NCI-H1436 (cell line): ENCODE measurements at places on chromosomes 12 and 14.

DNA sequence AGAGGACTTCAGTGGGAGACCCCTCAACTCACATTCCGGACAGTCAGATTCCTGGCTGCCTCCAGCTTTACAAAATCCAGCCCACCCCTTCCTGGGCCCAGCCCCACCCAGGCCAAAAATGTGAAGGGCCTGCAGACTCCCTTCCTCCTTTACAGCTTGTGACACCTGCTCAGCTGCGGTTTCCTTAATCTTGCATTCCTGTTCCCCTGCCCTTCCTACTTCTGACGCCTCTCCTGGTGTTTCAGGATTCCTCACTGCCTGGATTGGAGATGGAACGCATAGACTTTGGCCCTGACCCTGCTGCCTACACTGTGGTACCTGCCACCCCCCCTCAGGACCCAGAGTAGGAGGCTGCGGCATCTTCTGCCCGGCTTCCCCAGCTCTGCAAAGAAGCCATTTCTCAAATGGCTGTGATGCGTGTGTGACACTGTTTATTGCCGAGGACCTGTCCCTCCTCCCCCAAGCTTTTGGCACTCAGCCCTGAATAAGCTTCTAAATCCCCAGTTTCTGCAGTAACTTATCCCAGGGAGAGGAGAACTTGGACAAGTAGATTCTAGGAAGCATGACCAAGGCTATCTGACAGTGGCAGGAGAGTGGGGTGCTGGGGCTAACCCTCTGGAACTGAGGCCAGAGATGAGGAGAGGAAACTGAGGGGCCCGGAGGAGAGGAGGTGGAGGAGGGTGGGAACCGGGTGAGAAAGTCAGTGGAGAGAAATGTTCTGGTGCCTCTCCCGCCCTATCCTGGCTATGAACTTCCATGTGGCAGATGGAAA, 24.9 kb upstream of the BCDIN3D start:
- no peak for DNase-seq

GRCh38 chr12:114848666-114849065, 164.7 kb upstream of the TBX3 start:
- DNase-seq = no peak

- DNase-seq = no peak
Observed at GRCh38 chr12:123398550-123399254, 14.8 kb downstream of the KMT5A start.

- no peak for DNase-seq
Observed at GRCh38 chr12:93784339-93785086, 107.3 kb downstream of the CRADD start.

- no peak for DNase-seq
Observed at GRCh38 chr12:6950811-6951540, at the start of gene PTPN6. Gene PTPN6 (plus strand): TSS chr12:6951356. CDS start chr12:6951513, 157 bp downstream.

DNA sequence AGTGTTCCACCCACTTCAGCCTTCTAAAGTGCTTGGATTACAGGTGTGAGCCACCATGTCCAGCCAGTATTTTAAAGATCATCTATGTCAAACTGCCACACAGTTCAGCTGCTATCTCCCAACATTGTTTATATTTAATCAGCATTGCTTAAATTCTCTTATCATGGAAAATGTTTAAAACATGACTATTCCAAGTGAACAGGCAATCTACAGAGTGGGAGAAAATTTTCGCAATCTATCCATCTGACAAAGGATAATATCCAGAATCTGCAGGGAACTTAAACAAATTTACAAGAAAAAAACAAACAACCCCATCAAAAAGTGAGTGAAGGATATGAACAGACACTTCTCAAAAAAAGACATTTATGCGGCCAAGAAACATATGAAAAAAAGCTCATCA, 69.4 kb upstream of the NAV3 start:
- no peak for DNase-seq

DNA sequence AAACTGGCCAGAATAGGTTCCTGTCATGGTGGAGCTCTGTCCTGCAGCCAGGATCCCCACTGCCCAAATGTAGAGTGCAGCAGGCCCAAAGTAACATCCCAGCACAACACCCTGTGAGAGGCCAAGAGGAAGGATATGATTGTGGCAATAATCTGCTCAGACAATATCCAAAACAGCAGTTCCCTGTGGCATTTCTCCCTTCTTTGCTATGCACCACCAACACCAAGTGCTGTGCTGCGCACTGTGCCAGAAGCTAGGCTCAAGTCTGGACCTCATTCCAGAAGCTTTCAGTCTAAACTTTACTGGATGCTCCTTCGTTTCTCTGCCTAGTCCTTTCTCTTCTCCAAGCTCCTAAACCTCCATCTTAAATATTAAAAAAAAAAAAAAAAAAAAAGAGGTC, 33.4 kb downstream of the SLC11A2 start:
- no peak for DNase-seq

- no peak for DNase-seq
Observed at GRCh38 chr12:90489141-90489540, 465.8 kb downstream of the CCER1 start.

DNA sequence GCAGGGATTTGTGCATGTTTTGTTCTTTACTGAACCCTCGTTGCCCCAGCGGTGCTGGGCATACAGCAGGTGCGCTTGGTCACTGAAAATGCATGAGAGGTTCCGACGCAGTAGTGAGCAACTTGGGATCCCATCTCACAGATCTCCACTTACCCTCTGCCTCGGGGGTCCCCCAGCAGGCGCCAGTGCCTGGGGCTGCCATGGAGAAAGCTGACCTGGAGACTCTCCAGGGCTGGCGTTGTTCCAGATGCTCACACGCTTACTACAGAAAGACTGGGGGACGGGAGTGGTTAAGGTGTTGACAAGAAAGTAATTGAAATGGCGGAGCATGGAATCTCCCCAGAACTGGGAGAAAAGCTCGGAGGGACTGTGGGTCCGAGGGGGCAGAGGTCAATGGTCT, 14.2 kb downstream of the GLT1D1 start:
- DNase-seq = no peak
